Iris pigment epithelial cell (primary cell): ENCODE measurements at places on chromosomes 6 and 20.

GRCh38 chr6:47407300-47408281, 70.0 kb upstream of the CD2AP start:
- peak; percentile 39 for DNase-seq

GRCh38 chr6:126941751-126942150, 176.7 kb upstream of the RSPO3 start:
- no peak for DNase-seq

- no peak for DNase-seq
These were observed 66.8 kb downstream of the RIN2 start for GRCh38 chr20:19824861-19825260.

- DNase-seq, result no peak
These were observed 118.4 kb downstream of the DTNBP1 start for GRCh38 chr6:15544321-15544900.

DNA sequence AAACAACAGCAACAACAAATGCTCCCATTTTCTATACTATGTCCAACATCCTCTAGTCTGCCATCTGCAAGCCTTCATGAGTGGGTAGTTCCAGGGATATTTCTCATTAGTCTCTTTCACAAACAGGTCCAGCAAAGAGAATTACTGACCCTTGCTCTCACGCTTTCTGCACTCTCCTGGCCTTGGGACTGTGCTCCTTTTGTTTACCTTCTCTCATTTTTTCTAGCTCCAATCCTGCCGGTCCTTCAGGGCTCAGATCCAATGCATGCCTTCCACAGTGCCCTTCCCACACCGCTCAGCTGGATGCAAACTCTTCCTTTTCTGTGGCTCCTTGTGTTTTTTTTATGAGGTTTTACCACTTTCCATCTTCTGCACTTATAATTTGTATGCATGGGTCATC, 47.2 kb downstream of the ADTRP start:
- no peak for DNase-seq

DNA sequence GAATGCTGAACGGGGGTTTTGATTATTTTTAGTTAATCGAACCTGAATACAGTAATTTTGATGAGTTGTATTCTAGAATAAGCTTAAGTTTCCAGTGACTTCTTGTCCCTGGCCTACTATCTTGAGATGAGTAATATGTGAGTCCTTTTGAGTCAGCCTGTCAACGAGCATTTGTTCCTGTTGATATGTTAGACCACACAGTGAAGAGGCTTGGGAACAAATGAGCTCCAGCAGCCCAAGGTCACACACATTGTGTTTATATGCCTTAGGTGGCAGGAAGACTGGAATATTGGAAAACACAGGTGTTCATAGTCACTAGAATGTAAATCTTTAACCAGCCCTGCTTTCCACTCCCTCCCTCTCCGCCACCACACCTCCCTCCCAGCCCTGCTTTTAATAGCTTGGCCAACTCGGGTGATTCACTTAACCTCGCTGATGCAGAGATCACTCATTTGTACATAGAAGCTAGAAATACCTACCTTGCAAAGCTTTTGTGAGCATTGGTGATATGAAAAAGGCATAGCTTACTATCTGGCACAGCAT, 9.1 kb downstream of the SMPDL3A start:
- DNase-seq, result peak; percentile 85

GRCh38 chr6:37868447-37868825, 48.9 kb downstream of the ZFAND3 start:
- DNase-seq, result peak; percentile 74

DNA sequence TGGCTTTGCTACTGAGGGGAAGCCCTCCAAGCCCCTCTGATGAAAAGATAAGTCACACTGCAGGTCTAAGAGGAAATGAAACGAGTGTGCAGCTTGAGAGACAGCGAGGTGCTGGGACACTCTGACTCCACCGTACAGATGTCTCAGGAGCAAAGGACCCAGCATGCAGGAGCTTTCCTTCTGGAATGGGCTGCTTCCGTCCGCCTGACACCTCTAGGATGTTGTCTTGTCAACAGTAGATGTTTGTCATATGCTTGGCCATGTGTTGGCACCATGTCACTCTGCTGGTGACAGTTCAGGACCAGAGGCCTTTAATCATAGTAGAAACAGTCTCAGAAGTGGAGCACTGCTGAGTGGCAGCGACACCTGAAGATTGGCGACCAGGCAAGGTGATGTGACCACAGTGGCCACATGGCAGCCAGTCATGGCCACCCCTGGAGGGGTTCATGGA, 46.7 kb downstream of the SLC24A3 start:
- DNase-seq, result no peak

DNA sequence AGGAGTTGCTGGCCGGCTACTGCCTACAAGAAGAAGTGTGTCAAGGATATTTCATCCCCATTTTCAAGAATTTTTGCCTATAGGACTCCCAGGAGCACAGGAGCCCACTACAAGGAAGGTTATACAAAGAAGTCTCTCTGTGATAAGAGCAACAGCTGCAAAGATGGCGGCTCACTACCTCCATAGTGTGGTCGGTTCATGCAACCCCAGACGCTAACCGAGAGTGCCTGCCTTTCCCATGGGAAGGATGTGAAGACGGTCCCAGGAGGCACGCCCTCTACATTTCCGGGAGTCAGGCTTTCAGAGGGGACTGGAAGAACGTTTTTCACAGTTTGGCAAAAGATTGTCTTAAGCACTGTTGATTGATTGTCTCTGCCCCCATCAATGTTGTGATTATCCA, 816.3 kb downstream of the QKI start:
- no peak for DNase-seq

- DNase-seq, result no peak
These were observed 28.3 kb downstream of the RGS17 start for GRCh38 chr6:153102605-153103318.

DNA sequence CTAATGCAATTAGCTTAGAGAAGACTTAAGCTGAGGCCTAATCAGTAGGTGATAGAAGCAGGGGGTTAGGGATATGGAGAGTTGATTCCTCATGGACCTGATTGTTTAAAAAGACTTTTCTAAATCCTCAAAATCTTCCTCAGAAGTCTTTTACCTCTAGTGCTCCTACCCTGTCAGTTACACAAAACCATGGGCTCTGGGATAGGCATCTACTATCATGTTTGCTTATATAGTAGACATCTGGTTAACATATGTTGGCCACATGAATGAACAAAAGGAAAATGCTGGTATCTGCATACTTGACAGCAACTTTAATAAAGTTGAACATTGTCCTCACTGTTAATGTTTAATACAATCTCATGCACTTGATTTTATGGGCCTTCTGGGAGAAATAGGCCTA, 61.5 kb upstream of the FKBP1C start:
- no peak for DNase-seq

GRCh38 chr6:105993341-105994117, 92.6 kb upstream of the PRDM1 start:
- no peak for DNase-seq

GRCh38 chr20:53827292-53828087, 233.9 kb upstream of the ZNF217 start:
- DNase-seq, result no peak

DNA sequence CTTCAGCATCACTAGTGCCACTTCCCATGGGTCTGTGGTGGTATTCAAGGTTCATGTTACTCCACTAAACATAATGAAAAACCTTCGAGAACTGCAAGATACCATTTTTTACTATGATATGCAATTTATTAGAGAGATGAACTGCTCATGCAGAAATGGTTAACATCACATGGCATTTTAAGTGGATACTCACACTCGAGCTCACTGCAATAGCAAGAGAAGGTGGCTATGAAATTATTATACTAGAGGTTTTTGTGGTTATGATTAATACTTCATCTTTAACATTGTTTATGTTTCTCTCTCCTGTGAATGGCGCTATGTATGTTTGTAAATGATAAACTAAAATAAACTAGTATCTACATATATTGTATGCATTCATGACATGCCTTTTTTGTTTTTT, 35.1 kb downstream of the SCAF8 start:
- DNase-seq, result peak; percentile 21

DNA sequence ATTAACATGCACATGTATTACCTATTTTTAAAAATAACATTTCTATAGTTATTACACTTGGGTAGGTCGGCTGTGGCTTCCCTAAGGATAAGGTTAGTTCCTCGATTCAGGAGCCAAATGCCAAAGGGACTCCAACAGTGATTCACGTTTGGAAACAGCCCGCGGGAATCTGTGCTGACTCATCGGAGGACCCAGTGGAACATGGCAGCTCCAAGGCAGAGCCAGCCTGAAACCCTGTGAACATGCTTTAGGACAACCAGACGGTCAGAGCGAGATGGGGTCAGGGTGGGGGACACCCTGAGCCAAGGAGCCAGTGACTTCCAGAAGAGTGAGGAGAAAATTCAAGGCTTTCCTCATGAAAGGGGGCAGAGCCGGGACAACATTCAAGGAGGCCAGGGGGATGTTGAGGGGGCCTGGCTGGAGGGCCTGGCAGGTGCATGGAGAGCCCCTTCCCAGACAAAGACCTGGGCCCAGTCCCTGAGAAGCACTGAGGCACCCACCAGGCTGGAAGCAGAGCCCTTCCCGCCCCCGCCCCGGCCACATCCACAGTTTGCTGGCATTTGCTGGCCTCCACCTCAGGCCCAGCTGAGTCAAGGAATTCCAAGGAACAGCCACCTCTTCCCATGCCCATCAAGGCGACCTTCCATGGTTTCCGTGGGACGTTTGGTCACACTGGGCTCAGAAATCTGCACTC, 133.2 kb downstream of the SNX5 start:
- DNase-seq, result peak; percentile 63

DNA sequence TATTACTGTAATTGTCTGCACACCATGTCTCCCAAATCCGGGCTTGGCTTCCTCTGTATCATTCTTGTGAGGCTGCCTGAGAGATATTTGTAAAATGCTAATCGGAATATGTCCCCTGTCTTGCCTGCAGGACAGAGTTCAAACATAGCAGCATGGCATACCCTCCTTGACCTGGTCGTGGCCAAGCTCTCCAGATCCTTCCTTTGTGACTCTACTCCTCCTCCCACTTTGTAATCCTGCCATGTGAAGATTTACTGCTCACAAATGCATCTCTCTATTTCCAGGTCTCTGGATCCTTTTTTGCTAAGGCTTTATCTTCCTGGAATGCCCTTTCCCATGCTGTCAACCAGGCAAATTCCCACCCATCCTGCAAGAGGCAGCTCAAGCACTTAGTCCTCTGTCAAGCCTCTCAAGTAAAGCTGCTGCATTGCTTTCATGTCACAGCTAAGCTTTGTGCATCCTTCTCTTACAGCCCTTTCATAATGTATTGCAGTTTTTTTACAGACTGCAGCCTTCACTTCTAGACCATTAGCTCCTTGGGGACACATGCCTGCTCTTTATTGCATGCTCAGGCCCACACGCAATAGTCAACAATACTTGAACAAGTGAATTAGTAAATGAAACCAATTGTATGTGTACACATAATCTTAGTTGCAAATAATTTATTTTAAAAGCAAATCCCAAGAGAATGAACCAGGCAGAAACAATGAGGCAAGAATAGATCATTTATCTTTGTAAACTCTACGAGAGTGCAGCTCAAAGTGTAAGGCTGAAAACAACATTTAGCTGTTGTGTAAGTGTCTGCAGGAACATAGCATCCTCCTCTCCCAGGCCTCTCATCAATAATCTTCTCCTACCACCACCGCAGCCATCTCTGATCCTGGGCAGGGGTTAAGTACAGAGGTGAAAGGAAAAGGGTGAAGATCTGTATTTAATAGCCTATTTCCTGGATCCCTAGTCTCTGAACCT, 45.8 kb downstream of the HIVEP2 start:
- no peak for DNase-seq

- DNase-seq, result no peak
These were observed 226.1 kb upstream of the FERMT1 start for GRCh38 chr20:6348908-6349307.
